ENCODE measurements at places on chromosomes 4 and X.

DNA sequence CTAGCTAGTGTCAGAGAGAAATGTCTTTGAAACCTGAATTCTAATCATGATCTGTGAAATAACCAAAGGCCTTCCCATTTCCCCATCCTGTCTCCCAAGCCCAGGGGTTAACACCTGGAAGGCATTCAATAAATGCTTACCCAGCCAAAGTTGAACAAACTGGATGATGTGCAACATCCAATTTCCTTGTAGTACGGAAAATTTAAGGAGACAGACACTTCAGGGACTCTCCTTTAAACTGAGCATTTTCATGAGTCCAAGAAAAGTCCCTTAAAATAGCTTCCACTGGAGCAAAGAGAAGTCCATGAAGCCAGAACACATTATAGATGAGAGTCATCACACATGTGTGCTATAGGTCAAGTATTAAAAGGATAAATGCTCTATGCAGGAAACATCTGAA, 271.2 kb downstream of the RAB28 start:
- no peak for DNase-seq

GRCh38 chrX:34918856-34919255, 23.7 kb upstream of the FAM47B start:
- DNase-seq: no peak

GRCh38 chr4:93216646-93217045, 611.9 kb upstream of the ATOH1 start:
- DNase-seq: no peak

DNA sequence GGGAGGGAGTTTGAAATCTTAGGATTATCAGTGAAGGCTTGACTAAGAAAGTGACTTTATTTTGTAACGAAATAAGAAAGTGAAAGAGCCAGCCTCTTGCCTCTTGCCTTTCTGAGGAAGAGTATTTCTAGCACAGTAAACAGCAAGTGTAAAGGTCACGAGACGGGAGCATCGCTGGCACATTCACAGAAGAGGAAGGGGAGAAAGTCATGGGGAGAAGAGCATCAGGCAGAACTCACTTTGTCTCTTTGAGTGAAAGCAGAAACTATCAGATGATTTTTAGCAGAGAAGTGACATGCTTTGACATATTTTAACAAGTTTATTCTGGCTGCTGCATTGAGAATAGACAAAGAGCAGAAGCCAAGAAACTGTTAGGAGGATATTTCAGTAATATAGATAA, 313.8 kb downstream of the CAMK2D start:
- peak; percentile 61 for DNase-seq

- DNase-seq: peak; percentile 62
Measured at GRCh38 chr4:121138039-121138825, 25.9 kb downstream of the TNIP3 start.

- no peak for DNase-seq
Measured at GRCh38 chr4:32031026-32031425, 1310.9 kb downstream of the PCDH7 start.

DNA sequence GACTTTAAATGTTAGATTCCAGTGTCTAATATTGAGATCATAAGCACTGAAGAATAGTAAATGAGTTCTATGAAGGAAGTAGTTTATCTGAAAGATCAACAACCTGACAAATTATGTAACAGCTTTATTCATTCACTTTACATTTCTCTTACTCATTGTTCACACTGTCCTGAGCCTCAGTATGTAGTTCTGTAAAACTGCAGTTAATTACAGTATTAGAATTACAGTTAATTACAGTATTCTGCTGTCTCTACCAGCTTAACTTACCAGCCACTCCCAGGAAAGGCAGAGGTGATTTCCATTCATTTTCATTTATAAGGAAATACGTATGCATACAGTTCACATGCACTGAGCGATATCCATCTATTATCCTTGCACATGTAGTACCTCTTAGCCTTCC, 32.7 kb downstream of the NFKB1 start:
- no peak for DNase-seq

- no peak for DNase-seq
Measured at GRCh38 chr4:828641-829271, 2.8 kb upstream of the CPLX1 start.

GRCh38 chr4:88091378-88091777, 67.1 kb downstream of the ABCG2 start:
- DNase-seq: no peak

DNA sequence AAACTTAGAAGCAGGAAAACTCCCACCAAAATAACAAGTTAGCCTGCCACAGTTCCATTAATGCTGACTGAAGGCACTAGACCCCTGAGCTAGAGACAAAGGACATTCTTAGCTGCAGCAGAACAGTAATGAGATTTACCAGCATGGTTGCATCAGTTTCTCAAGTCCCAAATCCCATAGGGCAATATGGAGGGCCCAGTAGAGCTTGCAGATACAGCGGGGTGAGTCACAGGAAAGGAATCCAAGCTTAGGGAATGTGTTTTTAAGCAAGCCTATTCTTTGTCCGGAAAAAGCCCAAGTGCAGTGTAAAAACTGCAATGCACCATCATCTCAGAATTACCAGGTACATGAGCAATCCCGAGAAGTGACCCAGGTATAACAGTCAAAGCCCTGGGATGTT, 51.3 kb upstream of the EXOC1L start:
- no peak for DNase-seq

DNA sequence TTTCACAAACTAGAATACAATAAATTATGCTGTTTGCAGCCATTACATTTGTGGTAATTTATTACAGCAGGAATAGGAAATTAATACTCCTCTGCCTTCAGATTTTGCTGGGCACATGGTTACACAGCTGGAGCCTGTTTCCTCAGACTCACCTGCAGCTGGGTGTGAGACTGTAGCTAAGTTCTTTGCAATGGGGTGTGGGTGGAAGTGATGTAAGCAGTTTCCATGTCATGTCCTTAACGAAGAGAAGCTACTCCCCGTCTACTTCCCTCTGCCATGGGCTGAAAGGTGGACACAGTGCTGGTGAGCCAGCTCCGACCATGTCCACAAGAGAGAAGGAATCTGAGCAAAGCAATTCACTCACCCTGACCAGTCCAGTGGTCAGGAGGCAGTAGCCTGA, 18.2 kb downstream of the SH3KBP1 start:
- DNase-seq: peak; percentile 9

- no peak for DNase-seq
Measured at GRCh38 chrX:131217989-131218388, 71.1 kb downstream of the IGSF1 start.

DNA sequence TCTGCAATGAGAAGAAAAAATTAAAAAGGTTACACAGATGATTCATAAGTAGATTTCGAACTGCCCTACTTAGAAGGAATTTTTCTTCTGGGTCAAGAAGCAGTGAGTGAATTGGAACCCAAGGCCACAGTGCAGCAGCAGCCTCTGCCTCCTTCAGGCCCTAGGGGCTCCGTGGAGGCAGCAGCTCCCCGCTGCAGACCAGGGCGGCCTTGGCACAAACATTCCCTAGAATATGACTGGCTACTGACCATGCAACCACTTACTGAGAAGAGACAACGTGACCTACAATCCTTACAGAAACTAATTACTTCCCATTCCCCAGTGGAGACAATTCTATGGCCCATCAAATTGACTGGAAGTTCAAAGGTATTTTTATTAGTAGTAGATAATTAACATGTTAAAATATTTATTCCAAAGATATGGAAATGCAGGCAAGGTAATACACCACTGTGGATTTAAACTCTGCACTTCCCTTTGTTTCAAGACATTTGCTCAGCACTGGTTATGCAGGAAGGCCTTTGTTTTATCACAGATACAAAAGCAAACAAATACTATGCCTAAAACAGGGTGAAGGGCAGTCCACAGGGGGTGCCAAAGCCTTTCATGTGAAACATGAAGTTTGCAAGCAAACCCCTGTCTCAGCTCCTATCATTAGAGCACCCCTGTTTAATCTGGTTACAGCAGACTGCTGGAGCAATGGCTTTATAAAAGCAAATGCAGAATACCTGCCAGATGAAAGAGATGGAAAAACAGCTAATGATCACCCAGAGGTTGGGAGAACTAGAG, 59.2 kb downstream of the PCDH19 start:
- no peak for DNase-seq

GRCh38 chr4:173736840-173737239, 206.8 kb upstream of the HAND2 start:
- DNase-seq: no peak

GRCh38 chr4:135371137-135371536, 1169.5 kb upstream of the PABPC4L start:
- peak; percentile 2 for DNase-seq

GRCh38 chr4:139866276-139866962, 200.8 kb downstream of the MGST2 start:
- DNase-seq: no peak

GRCh38 chrX:11143931-11144678, 33.0 kb downstream of the HCCS start:
- DNase-seq: peak; percentile 52

DNA sequence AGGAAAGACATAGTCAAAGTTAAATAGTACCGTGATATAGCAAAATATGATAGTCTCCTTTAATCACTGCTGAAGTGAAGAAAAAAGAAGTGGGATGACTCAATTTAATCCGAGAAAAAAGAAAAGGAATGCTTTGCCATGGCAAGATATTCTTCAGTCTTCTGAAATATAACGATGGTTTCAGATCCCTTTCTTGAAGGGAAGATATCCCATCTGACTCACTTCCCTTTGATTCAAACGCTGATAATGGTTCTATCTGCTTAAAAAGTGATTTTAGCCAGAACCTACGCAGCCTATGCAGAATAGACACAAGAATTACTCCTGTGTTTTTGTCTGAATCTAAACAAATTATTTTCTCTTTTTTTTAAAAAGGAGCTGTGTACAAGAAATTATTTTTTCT, 68.1 kb upstream of the FTHL17 start:
- no peak for DNase-seq

GRCh38 chr4:185654965-185655554, 119.8 kb upstream of the PDLIM3 start:
- no peak for DNase-seq
